SW 1271 (cell line): ENCODE measurements at places on chromosomes 6 and 20.

DNA sequence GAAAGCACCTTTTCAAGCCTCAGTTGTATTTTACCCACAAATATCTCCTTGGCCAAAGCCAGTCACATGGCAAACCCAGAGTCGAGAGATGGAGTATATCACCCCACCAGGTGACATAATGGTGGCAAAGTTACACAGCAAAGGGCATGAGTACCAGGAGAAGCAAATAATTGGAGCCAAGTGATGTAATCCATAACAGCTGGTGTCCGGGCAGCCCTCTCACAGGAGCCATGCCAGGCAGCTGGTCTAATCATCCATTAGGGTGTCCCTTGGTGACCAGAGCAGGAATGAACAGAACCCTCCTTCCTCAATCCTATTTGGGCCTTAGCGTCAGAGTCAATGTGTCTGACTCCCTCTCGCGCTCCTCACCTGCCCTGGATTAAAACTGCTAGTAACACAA lies 272.1 kb downstream of the LRFN2 start:
- no peak for DNase-seq

DNA sequence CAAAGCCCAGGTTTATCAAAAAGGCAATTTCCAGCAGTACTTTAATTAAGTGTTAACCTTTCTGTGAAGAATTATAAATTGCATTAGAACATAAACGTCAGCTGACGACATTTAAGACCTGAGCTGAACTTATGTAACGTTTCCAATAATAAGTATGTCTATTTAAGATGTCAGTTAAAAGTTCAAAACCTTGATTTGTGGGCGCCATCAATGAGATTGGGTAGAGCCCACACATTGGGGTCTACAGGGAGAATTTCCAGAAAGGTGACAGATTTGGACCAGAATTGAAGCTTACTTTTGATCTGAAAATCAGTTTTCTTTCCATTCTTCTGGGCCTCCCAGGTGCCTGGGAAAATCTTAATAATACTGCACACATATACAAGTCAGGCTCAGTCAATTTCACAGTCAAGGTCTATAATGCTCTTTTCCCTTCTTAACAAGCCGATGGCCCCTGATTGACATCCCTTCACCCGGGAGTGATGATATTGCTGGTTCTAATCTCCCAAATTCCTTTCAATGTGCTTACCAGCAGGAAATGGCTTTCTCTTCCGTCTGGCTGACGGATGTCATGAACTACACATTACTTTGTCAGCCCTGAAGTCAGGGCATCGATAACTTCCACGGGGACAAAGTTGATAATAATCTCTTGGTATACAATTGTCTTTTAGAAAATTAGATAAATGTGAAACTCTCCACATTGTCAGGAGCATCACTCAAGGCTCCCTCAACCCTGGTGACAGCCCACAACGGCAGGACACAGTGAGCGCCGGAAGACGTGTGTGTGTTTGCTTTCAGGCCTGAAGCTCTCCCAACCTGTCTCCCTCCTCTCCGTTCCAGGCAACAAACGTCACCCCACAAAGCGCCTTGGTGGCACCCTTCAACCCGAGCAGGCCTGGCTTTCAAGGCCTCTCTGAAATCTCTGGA lies 396.5 kb upstream of the CNR1 start:
- no peak for DNase-seq

- DNase-seq: no peak
These were observed 48.5 kb downstream of the AIG1 start for GRCh38 chr6:143109196-143109595.

GRCh38 chr20:39893003-39893685 lies 795.9 kb downstream of the MAFB start:
- no peak for DNase-seq

GRCh38 chr6:1365686-1366085 lies 23.7 kb upstream of the FOXF2 start:
- no peak for DNase-seq

GRCh38 chr6:99668036-99668705 lies 61.5 kb downstream of the PRDM13 start:
- no peak for DNase-seq

DNA sequence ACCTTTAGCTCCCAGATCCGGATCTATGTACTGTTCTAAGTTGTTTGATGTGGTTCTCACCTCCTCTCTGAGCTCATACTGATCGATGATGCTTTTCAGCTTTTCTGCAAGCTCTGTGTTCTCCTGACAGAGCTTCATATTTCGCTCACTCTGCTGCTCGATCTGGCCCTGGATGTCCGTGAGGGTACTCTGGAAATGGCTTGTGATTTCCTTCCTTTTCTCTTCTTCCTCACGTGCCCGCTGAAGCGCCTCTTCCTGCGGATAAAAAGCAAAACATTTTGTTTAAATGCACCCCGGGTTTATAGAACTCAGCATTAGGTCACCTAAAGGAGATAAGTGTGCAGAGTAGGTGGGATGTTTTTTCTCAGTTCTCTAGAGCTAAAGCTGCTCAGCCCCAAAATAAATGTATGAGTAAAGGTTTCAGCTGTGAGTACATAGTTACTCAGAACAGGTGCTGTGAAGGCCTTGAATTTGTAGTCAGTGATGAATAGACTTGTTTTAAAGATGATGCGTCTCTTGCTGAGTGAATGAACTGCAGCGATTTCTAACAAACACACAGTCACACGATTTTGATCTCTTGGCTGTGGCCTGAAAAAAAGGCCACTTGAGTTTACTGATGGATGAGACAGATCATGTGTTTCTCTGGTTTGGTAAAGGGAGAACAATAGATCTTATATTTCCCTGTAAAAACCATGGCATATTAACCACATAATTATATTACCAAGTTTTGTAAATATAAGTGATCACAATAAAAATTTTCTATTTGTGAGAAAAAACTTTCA lies 29.1 kb downstream of the TXLNB start:
- no peak for DNase-seq

DNA sequence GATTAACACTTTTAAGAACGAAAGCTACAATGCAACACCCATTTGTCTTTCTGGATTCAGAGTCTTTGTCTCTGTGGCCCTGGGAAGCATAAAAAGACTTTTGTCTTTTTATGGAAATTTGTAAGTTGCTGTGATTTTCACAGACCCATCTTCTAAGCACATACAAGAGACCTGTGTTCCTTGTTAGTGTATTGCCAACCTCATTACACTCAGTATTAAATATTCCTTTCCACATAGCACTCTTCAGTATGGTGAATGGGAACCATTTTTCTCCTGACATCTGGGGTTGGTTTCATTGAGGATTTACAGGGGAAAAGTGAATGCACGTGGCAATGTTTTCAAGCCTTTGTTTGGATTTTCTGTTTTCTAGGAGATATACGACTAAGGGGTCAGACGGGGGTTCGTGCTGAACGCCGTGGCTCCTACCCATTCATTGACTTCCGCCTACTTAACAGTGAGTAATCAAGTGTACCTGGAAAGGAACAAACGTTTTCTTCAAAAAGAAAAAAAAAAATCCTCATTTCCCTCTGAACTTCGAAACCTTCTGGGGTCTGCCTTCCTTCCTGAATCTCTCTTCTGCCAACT lies 141.7 kb downstream of the MTFR2 start:
- DNase-seq: no peak

DNA sequence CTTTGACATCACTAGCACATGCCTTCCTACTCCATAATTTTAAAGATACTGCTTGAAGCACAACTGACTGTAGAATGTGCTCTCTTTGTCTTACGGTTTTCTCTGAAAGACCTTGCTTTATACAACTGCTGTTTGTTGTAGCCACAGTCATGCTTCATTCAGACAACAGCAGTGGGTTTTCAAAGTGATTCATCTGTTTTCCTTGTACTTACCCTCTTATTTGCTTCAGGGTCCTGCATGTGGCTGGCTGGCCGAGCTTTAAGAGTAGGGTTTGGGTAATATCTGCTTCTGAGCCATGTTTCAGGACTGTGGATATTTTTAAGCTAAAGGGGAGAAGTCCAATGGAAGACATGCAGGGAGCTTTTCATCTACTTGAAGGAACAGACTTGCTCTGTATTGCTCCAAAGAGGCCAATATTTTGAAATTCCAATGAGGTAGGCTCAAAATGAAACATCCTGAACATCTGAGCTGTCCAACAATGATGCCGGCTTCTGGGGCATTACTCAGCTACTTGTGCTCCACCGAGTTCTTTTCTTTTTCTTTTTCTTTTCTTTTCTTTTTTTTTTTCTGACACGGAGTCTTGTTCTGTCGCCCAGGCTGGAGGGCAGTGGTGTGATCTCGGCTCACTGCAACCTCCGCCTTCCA lies 160.2 kb upstream of the SGK1 start:
- DNase-seq: no peak

GRCh38 chr6:154868143-154868594 lies 126.9 kb upstream of the TIAM2 start:
- peak; percentile 37 for DNase-seq

- DNase-seq: no peak
These were observed 31.9 kb upstream of the MRGBP start for GRCh38 chr20:62764156-62764935.

DNA sequence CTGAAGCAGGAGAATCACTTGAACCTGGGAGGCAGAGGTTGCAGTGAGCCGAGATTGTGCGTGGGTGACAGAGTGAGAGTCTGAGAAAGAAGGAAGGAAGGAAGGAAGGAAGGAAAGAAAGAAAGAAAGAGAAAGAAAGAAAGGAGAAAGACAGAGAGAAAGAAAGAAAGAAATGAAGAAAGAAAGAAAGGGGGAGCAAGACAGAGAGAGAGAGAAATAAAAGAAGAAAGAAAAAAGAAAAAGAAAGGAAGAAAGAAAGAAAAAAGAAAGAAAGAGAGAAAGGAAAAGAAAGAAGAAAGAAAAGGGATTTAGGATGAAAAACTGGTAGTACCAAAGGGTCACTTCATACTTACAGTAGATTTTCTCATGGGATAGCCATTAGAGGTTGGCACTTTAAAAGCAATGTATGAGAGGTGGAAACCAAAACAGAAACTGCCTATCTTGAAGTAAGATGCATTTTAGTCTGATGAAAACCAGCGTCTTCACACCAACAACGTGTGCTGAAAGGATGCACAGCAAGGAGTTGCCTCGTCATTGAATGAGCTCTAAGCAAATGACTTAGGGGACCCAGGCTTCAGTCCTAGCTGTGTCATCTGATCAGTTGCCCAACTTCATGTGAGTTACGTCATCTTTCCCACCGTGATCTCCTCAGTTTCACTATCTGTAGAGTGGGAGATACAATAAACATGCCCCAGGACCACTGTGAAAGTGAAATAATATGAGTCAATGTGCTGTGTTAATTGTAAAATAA lies 133.9 kb upstream of the NEDD9 start:
- DNase-seq: no peak

GRCh38 chr6:113464536-113464935 lies 392.6 kb upstream of the MARCKS start:
- DNase-seq: no peak

DNA sequence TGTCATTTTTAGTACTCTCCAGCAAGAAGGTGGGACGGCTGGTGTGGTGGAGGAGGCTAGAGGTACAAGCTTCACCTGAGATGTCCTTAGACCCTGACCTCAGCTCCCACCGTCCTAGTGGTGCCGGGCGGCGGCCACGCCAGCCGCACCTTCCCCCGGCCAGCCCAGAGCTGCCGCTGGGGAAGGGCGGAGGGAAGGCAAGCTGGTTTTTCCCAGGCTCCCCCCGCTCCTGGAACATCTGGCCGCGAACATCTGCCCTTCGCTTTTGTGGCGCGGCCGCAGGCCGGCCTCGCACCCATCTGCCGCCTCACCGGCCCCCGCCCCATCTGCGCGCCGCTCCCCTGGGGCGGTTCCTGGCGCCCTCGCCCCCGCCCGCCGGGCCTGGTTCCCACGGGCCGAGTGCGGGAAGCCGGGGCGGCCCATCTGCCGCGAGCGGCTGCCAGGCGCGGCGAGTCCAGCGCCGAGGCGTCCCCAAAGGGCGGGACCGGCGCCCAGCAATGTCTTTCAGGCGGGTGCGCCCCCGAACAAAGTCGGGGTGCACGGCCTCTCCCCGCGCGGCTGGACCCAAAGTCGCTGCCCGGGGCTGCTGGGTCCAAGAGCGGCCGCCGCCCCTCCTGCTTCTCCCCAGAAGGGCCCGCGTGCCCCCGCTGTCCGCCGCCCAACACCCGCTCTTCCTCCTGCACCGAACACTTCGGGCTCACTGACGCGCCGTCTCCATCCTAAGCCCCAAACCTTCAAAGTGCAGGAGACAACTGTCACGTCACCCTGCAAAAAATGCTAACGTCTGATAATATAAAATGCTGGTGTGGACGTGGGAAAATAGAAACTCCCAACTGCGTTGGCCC lies 17.3 kb upstream of the ID1 start:
- DNase-seq: no peak

- no peak for DNase-seq
These were observed 87.9 kb downstream of the LRFN2 start for GRCh38 chr6:40499215-40499614.

DNA sequence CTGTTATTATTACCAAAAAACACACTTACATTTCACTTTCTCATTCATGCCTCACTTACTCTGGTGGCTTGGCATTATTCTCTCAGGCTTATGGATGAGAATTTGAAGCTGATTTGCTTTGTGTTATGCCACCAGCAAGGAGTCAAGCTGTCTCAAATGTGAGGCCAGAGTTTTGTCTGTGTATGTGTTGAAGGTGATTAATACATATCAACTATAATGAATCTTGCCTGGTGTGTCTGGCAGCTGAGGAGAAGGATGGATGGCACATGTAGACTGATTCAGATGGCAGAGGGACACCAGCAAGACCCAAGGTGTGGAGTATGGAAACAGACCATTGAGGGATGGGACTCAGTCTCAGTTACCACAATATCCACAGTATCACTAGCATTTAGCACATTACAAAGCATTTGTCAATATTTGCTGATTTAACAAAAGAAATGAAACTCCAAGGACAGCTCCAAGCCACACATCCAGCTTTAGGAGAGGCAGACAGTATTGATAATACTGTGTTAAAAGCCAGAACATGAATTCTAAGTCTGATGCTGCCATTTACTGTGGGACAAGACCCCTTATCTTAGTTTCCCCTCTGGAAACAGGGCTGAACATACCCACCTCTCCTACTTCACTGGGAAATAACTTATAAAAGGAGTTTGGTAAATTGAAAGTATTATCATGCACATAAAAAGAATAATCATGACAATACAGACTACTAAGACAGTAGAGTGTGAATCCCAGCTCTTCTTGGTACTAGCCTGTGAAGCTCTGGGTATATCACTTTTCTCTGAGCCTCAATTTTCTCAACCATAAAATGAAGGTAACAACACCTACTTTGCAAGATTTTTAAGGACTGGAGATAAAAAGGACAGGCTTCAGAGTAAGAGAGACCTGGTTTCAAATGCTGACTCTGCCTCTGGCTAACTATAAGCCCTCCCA lies 11.2 kb downstream of the BCL2L1 start:
- no peak for DNase-seq

GRCh38 chr6:79180052-79180451 lies 54.4 kb downstream of the HMGN3 start:
- DNase-seq: no peak

DNA sequence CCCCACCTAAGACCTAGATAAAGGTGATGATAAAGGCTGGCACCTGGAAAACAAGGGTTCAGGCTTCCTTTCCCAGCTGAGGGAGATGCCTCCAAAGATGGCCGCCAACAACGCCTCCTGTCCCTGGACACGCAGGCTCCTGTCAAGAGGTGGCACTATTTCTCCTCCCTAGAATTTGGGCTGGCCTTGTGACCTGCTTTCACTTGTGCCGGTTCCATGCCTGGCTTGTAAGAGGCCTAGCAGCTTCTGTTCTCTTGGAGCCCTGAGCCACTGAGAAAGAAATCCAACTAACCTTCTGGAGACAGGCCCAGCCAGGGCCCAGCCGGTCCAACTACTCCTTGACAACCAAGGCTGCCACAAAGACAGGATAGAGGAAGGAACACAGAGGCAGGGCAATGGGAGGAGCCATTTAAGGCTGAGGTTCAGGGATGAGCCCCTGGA lies 60.2 kb upstream of the RALY start:
- peak; percentile 71 for DNase-seq
